ENCODE measurements at places on chromosomes 1 and 21.

DNA sequence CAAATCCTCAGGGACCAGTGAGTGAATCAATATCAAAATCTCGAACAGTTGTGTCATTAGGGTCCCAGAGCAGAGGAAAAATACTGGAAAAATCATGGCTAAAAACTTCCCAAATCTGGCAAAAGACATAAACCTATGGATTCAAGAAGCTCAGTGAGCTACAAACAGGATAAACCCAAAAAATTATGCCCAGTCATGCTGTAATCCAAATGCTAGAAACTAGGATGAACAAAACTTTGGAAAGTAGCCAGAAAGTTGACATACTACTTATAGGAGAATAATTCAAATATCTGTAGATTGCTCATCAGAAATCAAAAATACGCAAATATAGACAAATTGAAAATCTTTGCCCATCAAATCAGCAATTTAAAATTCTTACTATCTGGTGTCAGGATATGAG, 34.6 kb upstream of the ATP1A1 start:
- DNase-seq, result no peak

- no peak for DNase-seq
These were observed 28.3 kb downstream of the HEATR1 start for GRCh38 chr1:236576004-236576403.

DNA sequence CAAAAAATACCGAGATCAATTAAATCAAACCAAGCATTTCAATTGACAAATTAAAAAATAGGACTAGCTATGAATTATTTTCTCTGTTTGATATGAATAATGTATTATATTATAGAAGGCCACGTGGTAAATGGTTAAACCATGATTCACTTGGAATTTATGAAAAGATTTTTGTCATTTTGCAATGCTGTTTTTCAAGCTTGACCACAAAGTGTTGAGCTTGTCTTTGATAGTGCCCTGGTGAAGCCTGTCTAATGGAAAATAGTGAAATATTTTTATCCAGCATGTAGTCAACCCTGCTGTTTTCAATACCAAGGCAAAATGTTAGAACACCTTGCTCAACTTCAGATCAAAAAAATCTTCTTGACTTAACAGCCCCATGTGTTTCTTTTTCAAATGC, 288.0 kb upstream of the PRMT6 start:
- DNase-seq, result no peak

GRCh38 chr1:168206111-168206510, 19.7 kb upstream of the SFT2D2 start:
- DNase-seq, result no peak

DNA sequence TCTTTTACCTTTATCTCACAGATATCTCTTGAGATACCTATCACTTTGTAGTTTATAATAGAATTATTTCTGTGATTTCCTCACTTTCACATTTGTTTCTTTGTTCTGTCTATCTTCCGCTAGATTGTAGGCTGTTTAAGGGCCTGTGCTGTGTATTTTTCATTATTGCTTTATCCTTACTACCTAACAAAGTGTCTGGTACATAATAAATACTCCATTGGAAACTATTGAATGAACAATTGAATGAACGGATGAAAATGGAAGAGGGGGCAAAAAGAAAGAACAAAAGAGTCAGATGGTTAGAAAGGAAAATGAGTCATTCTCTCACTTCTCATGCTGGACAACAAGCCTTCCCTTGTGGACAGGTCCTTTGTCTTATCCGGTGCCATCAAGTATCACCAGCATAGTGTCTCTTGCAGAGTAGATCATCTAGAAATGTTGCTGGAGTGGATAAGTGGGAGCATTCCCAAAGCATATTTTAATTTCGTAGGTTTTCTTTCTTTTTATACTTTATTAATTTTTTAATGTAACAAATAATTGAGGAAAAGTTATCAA, 159.8 kb downstream of the NEK7 start:
- peak; percentile 7 for DNase-seq
